Heart right ventricle (tissue), 16 donors: ENCODE measurements at places on chromosomes 6 and 20.

- H3K27ac ChIP-seq: no peak overlapping the region
- H3K27me3 ChIP-seq: no peaks in the 10 kb centered on the region
These were observed 125.1 kb upstream of the RREB1 start for GRCh38 chr6:6982663-6983062.

- H3K4me1 ChIP-seq: no peaks in the 10 kb centered on the region
- DNase-seq: peak; percentile 71
- peaks cover 69% of the 10 kb centered on the region for H3K27me3 ChIP-seq
- no peaks in the 10 kb centered on the region for H3K36me3 ChIP-seq
These were observed 52.7 kb downstream of the CDH22 start for GRCh38 chr20:46255440-46256104.

GRCh38 chr6:39666706-39667489, 58.3 kb downstream of the KIF6 start:
- no peak overlapping the region for H3K4me3 ChIP-seq
- no peak for DNase-seq
- H3K27ac ChIP-seq: no peak overlapping the region
- H3K4me1 ChIP-seq: no peaks in the 10 kb centered on the region
- H3K27me3 ChIP-seq: no peaks in the 10 kb centered on the region

- H3K4me3 ChIP-seq: no peak overlapping the region
- no peak for DNase-seq
- H3K36me3 ChIP-seq: no peaks in the 10 kb centered on the region
- H3K27ac ChIP-seq: no peak overlapping the region
These were observed 152.2 kb downstream of the SYCP2 start for GRCh38 chr20:59781226-59781625.

DNA sequence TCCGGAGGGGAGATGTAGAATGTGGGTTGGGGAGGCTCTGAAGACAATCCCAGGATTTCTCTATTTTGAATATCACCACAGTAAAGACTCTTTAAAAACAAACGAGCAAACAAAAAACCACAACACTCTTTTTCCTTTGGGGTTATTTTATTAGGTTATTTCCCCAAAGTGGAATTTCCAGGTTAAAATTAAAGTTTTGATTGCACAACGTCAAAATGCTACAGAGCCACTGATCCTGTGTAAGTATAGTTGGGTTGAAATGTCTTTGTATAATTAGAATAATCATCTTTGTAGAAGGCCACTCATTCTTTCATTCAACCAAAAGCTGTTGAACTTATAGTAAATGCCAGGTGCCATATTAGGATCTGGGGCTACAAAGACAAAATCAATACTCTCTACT, 19.6 kb upstream of the PIM1 start:
- no peaks in the 10 kb centered on the region for H3K27me3 ChIP-seq
- H3K27ac ChIP-seq: no peak overlapping the region
- DNase-seq: no peak

- peak overlapping the region; percentile 98 for H3K27ac ChIP-seq
- H3K4me3 ChIP-seq: peak overlapping the region; percentile 99
- DNase-seq: no peak
- H3K36me3 ChIP-seq: no peaks in the 10 kb centered on the region
- H3K27me3 ChIP-seq: no peaks in the 10 kb centered on the region
These were observed 1.3 kb downstream of the PLCG1 start for GRCh38 chr20:41138475-41139226.

DNA sequence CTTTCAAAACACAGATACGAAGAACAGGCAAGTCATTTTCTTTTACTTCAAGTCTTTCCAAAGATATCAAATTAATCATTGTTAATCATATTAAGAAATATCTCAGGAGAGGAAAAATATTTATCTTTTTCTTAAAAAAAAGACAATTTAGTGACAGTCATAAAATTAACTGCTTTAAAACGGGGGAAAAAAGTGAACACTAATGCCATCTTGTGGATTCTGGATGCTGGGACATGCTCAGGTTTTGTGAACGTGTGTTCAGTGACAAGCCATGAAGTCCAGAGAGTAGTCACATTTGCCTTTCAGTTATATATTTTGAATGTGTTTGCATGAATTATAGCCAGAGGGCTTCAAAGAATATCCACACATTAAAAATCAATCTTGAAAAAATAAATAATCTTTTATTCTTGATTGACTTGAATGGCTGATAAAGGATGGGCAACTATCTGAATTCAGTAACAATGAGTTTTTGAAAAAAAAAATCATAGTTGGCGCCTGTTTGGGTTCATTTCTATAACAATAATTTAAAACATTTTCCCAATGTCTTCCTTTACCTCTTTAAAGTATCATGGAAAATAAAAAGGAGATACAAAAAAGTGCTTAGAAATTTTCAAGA, 74.7 kb upstream of the NOX3 start:
- H3K27me3 ChIP-seq: no peaks in the 10 kb centered on the region
- H3K36me3 ChIP-seq: no peaks in the 10 kb centered on the region
- H3K4me3 ChIP-seq: no peak overlapping the region
- H3K4me1 ChIP-seq: peaks cover 9% of the 10 kb centered on the region
- no peak for DNase-seq

DNA sequence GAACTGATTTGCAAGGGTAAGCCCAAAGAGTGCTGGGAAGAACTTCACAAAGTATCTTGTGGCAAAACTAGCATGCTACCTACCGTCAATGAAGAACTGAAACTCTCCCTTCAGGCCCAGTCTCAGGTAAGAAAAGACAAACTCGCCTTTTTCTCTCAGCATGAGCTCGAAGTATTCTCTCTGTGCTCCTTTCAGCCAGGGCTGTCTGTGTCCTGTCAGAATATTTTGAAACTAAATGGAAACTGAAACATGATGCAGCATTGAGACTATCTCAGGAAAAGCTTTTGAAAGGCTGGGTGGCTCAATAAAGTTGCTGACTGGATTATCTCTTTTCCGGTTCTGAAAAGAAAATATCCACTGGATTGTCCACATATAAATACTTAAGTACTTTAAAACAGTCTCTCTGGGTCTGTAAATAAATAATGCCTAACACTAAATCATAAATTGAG, 696 bp downstream of the CALHM5 start:
- H3K27me3 ChIP-seq: no peaks in the 10 kb centered on the region
- peak overlapping the region; percentile 27 for H3K4me3 ChIP-seq
- peaks cover 18% of the 10 kb centered on the region for H3K4me1 ChIP-seq
- H3K36me3 ChIP-seq: no peaks in the 10 kb centered on the region
